ENCODE measurements at places on chromosomes 6 and 20. TPM values are rescaled to one million over a fixed set of nuclear protein-coding genes. Genes with fewer than 3 reads are reported as not detected.

Gene C20orf141
- total RNA-seq = not detected

Gene NOTCH4
- total RNA-seq = 10.7 TPM

Gene SNHG17
- 40.1 TPM for total RNA-seq

Gene GPLD1
- total RNA-seq = 2.6 TPM

Gene MLN
- total RNA-seq = not detected

Gene SLC32A1
- total RNA-seq = not detected

Gene TAAR8
- not detected for total RNA-seq

Gene SASH1
- 12.1 TPM for total RNA-seq

Gene UNC5CL
- total RNA-seq = 0.87 TPM

Gene MYLIP
- total RNA-seq = 37.7 TPM

Gene PSORS1C1
- 7.7 TPM for total RNA-seq

Gene SAMD5
- total RNA-seq = 0.69 TPM

Gene RIOK1
- 20.0 TPM for total RNA-seq

Gene KCNK16
- not detected for total RNA-seq

Gene TTLL9
- 0.47 TPM for total RNA-seq

Gene CRIP3
- 1.3 TPM for total RNA-seq

Gene ASIP
- 18.7 TPM for total RNA-seq

Gene MBOAT1
- total RNA-seq = 12.4 TPM

Gene KCNQ5
- total RNA-seq = 0.15 TPM

Gene SLC22A16
- total RNA-seq = 0.50 TPM

Gene DEFB119
- not detected for total RNA-seq

Gene LRRC73
- 3.7 TPM for total RNA-seq

Gene WFDC2
- total RNA-seq = 17.5 TPM
